ENCODE measurements at places on chromosomes 3 and 15. TPM values are rescaled to one million over a fixed set of nuclear protein-coding genes. Genes with fewer than 3 reads are reported as not detected.
A peak's percentile ranks its signal among the peaks of the same experiment; 100 is the strongest.

- no peak for DNase-seq
Measured at GRCh38 chr3:14552717-14553116, 12.6 kb upstream of the GRIP2 start.

DNA sequence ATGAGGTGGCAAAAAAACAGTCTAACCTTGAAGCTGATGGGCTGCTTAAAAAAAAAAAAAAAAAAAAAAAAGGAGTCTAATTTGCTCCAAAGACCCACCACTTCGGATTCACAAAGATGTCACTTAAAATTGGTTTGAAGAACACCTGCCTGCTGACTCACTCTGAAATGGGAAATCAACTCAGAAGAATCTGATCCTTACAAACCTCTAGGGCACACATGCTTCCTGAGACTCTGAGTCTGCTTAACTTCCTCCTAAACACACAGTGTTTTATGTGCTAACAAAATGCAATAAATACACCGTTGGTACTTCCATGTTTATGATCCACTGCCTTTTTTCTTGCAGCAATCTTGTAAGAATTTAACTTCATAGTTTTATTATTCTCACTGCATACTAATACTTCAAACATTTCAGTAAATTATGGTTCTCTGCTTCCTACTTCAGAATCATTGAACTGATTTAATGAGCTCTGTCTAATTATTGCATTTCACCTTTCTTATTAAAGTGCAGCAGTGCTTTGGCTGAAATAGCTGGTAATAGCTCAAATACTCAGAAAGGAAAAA, 73.0 kb upstream of the FRMD4B start:
- DNase-seq: no peak

DNA sequence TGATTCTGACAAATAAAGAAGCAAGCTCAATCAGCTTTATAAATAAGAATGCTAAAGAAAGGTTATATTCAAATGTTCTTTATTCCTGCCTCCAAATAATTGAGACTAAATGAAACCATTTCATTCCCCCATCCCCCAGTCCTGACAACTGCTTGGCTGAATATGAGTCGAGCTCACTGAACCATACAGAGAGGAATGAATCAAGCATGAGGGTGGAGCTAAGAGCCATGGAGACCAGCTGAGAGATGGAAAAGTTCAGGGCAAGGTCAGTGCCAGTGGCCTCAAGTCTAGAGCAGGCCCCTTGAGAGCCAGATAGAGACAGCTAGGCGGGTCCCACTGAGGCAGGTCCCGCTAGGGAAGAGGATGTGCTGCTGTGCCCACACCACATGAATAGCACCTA, 188.7 kb upstream of the EIF1B start:
- DNase-seq: no peak

GOLGA8O gene
- total RNA-seq: 0.43 TPM

AMT gene
- 1.3 TPM for total RNA-seq

NOX5 gene
- 0.64 TPM for total RNA-seq

DNA sequence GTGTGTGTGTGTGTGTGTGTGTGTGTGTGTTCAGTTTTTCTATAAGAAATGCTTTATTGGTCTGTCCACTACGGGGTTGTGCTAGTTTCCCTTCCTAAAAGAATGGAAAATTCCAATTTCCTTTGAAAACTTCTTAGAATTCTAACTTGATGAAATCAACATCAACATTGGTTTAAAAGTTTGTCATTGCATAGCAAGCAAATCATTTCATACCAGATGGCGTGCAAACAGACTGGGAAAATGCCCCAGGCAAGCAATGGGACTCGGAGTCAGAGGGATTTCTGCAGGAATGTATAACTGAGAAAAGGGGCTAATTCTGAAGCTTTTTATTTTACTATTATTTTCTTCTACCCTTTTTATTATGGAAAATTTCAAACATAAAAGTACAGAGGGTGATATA, 13.1 kb upstream of the DYNC1LI1 start:
- peak; percentile 71 for DNase-seq

GRCh38 chr3:16666206-16666605, 61.0 kb upstream of the DAZL start:
- no peak for DNase-seq

DNA sequence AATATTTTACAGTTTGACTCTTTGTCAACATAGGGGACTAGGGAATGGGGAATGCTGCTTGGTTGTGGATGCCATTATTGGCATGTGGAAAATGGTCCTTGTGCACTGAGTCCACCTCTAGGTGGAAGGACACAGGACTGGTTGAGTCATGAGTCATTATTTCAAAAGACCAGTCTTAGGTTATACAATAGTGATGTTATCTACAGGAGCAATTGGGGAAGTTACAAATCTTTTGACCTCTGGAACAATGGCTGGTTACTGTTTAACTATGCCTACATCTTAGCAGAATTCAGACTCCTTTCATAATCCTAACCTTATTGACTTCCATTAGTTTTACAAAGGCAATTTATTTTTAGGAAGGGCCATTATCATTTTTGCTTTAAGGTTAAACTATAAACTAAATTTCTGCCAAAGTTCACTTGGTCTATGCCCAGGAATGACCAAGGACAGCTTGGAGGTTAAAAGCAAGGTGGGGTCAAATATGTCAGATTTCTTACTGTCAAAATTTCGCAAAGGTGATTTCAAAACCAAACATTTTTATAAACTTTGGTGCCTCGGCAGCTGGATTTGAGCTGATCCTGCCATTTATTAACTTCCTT, 11.8 kb upstream of the CCR8 start:
- no peak for DNase-seq

SCAANT1 gene
- not detected for total RNA-seq

SUSD5 gene
- 2.2 TPM for total RNA-seq

SPTSSB gene
- not detected for total RNA-seq

GRCh38 chr3:183448369-183449128, 20.1 kb upstream of the MCF2L2 start:
- no peak for DNase-seq

- DNase-seq: peak; percentile 19
Measured at GRCh38 chr15:61155741-61156700, 73.1 kb downstream of the RORA start.

GAP43 gene
- not detected for total RNA-seq

PLA2G4B gene
- 1.3 TPM for total RNA-seq

GRCh38 chr3:150766742-150767141, 3.8 kb upstream of the SIAH2 start:
- no peak for DNase-seq

DNA sequence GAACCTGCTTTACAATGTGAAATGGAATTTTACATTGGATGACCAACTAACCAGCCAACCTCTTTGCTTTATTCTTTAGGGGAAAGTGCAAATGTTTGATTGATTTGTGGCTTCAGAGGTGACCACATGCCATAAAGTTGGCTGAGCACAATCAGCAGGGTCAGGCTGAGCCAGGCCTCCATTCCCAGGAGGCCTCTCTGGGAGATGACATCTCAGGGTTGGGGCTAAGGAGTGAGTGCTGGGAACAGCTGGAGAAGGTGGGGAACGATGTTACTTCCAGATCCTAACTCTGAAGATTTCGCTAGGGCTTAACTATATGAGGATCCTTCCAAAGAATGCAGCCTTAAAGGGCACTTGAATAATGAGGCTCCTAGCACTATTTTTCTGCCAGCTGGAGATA, 131.7 kb downstream of the ATP10A start:
- DNase-seq: no peak

TMEM266 gene
- not detected for total RNA-seq

DNA sequence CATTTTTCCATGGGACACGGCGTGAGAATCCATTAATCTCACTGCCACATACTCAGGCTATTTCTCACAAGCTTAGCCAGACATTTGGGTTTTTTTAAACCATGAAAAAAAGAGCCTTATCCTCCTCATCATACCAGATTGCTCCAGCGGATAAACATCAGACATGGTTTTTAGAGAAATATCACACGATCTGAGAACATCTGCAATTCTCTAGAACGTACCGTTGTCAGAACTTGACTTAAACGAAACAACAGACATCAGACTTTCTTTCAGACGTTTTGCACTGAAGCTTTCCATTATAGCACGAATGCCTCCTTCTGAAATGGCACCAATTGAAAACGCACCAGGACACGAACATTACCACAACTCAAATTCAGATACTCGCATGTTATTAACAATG, 744.2 kb upstream of the CFAP20DC start:
- DNase-seq: no peak

DNA sequence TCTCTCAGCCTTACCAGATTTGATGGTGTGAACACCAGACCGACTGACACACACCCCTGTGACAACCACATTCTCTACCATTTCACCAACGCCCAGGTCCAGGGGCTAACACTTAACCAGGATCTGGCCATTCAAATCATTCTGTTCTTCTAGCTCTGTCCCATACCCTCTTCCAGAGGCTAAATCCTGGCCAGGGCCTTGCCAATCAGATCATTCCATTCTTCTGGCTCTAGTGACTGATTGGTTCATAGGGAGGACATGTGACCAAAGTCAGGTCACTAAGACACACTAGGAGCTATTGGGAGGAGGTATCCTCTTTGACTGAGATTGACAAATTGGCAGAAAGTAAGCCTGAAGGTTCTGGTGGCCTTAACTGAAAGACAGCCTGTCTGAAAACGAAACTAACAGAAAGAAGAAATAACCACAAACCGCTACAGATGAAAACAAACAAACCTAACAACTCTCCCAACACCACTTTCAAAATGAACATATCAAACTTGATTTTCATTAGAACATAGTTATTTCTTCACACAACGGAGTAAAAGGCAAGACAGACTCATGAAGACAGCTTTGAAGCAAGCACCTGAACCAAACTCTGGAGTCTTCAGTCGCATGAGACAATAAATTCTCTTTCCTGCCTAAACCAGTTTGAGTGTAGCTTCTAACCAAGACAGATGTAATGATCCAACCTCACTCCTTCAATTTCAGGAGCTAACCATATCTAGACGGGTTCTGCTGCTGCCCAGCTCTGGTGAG, 68.5 kb downstream of the TRANK1 start:
- no peak for DNase-seq

GRCh38 chr15:60392986-60393790, 4.6 kb downstream of the ANXA2 start:
- DNase-seq: peak; percentile 98

GRCh38 chr3:43497905-43498365, 123.9 kb downstream of the ANO10 start:
- DNase-seq: peak; percentile 40

DNA sequence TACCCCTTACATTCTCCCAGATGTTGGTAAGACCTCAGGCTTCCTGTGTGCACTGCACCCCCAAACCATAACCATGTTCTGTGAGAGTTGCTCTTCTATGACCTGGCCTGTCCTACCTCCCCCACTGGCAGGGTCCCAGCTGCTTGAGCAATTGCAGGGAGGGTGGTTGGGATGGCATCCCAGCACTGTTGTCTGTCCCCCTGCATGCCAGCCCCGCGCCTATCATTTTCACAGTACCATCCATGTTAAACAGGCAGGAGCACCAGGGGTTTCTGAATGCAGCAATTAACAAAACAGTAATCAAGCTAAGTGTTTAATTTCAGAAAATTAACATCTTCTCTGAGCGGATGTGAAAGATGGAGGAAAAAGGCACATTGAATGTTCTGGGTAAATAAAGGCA, 345.5 kb downstream of the EPHB1 start:
- DNase-seq: no peak

DNA sequence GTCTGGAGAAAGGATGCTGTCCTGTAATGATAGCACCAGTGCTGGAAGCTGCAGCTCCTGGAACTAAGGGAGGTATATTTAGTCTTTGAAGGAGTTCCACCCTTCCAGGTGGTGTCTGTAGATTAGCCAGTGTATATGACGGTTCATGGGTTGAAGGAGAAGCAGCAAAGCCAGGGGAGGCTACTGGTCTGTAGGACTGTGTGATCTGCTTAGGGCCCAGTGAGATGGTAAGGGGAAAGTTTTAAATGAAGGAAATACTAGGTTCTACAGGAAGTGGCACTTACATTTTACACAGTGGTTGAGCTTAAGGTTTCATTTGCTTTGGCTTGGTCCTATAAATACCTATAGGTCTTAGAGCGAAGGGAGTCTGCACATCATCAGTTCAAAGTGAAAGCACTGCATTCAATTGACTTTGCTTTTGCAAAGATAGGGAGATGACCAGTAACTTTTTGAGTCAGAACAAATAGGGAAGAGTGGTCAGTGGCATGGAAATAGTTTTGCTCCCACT, 5.6 kb downstream of the SLC25A38 start:
- peak; percentile 31 for DNase-seq

- no peak for DNase-seq
Measured at GRCh38 chr3:42088803-42089530, 2.2 kb upstream of the TRAK1 start.

DNA sequence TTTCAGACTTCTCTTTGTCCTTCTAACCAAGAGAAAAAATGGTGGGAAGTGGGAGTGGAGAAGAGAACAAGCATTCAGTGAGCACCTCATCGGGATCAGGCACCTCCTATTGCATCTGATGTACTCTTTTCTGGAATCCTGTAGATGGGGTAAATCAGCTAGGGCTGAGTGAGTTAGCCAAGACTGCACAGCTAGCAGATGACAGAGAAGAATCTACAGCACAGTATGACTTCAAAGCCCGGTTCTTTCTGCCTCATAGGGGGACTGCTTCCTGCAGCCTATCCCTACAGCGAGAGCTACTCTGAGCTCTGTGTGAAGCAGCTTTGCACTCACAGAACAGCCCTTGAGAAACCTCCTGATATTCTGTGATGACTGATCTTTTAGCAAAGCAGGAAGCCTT, 275.2 kb upstream of the MEIS2 start:
- no peak for DNase-seq

- no peak for DNase-seq
Measured at GRCh38 chr3:107487490-107487889, 35.3 kb upstream of the BBX start.

- DNase-seq: no peak
Measured at GRCh38 chr3:65953301-65953812, 85.4 kb downstream of the MAGI1 start.

DNA sequence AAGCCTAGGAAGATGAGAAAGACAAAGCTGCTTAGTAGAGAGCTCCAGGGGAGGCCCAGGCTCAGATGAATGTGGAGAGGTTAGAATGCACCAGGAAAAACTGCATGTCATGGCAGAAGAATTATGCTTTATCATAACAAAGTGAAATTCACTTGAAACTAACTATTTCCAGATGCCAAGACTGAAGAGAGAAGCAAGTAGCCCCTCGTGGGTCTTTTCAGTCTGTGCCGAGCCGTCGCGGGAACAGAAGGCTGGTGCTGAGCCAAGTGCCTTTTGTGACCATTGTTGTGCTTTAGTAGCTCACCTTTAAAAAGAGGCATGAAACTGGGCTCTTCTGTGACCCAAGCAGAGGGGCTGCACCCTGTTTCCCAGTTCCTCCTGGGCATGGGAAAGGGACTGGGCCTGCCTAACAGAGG, 73.2 kb downstream of the CHDH start:
- DNase-seq: peak; percentile 13

C3orf20 gene
- total RNA-seq: not detected

GRCh38 chr3:72722930-72723726, 125.1 kb downstream of the SHQ1 start:
- peak; percentile 65 for DNase-seq

KBTBD12 gene
- total RNA-seq: not detected

C3orf49 gene
- total RNA-seq: not detected

- peak; percentile 40 for DNase-seq
Measured at GRCh38 chr3:38165722-38166387, 518 bp downstream of the OXSR1 start.

- no peak for DNase-seq
Measured at GRCh38 chr3:139185527-139185926, 140.8 kb upstream of the PRR23C start.

Data from fibroblast of villous mesenchyme (primary cell).